ENCODE measurements at places on chromosomes 16 and 17.

DNA sequence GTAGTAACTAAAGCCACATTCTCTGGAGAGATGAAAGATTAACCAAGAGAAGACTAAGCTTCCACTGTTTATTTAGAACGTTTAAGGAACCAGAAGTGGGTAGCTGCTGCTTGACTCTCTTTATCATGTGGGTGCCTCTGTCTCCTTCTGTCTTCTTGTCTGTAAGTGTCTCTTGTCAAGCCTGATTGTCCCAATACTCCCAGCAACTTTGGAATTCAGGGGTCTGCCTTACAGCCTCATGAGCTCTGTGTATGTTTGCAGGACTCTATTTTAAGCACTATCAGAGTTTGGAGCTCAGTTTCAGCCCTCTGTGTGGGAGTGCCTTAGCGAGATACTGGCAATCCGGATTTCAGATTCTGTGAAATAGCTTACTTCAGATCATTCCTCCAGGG is 29.3 kb upstream of the SPACA3 start:
- DNase-seq, result no peak

DNA sequence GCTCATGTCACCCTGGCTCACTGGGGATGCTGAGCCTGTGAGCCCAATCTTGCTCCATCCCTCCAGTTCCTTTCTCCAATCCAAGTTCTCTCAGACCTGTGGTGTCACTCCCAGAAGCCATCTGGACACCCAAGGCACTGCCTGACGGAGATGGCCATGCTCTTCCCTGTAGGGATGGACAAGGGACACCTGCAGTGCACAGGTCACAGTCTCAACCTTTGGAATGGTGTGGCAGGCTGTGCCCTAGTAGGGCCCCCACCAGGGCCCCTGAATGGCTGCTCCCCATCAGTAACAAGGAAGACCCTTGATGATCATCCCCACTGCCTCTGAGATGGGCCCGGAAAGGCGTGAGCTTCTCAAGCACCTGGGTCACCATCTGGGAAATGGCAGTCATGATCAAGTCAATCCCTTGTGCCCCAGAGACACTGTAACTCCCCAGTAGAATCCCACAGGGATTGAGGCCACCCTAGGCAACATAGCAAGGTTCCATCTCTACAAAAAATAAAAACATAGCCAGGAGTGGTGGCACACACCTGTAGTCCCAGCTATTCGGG is 822.5 kb downstream of the KCNJ18 start:
- no peak for DNase-seq

- DNase-seq, result no peak
Observed at GRCh38 chr17:68803164-68803929, 151.8 kb downstream of the ABCA8 start.

GRCh38 chr16:54291656-54292487 is 5.3 kb upstream of the IRX3 start:
- DNase-seq, result no peak

DNA sequence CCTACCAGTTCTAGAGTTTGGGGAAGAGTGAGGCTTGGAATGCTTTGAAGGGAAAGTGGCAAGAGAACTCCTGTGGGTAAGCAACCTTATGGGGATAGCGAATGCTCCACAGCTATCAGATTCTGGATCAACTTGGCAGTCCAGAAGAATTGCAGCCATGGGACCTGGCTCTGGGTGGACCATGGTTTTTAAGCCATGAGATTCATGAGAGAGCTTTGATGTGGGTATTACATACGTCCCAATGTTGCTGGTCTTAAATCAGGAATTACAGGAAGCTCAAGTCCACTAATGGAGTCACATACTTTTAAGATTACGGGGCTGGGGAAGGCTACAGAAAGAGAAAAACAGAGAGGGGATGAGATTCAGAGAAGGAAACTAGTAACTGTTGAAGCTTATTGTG is 142.5 kb upstream of the ELAC2 start:
- no peak for DNase-seq

DNA sequence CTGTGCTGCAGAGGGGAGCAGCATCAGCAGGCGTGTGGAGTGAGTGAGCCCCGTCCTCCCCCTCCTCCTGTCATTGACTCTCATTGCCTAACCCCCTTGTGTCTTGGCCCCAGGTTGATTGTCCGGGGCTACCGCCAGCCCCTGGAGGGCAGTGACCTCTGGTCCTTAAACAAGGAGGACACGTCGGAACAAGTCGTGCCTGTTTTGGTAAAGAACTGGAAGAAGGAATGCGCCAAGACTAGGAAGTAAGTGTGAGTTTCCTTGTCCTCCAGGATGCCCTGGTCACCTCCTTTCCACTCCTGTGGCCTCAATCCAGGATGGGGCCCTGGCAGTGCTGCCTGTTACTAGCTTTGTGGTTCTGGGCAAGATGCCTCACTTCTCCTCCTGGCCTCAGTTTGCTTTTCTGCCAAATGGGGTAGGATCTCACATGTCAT is 87.0 kb downstream of the ABCC1 start:
- DNase-seq, result no peak

GRCh38 chr17:80786470-80786869 is 205.2 kb upstream of the CHMP6 start:
- no peak for DNase-seq

GRCh38 chr17:75006653-75007052 is 5.8 kb upstream of the MRPL58 start:
- no peak for DNase-seq

DNA sequence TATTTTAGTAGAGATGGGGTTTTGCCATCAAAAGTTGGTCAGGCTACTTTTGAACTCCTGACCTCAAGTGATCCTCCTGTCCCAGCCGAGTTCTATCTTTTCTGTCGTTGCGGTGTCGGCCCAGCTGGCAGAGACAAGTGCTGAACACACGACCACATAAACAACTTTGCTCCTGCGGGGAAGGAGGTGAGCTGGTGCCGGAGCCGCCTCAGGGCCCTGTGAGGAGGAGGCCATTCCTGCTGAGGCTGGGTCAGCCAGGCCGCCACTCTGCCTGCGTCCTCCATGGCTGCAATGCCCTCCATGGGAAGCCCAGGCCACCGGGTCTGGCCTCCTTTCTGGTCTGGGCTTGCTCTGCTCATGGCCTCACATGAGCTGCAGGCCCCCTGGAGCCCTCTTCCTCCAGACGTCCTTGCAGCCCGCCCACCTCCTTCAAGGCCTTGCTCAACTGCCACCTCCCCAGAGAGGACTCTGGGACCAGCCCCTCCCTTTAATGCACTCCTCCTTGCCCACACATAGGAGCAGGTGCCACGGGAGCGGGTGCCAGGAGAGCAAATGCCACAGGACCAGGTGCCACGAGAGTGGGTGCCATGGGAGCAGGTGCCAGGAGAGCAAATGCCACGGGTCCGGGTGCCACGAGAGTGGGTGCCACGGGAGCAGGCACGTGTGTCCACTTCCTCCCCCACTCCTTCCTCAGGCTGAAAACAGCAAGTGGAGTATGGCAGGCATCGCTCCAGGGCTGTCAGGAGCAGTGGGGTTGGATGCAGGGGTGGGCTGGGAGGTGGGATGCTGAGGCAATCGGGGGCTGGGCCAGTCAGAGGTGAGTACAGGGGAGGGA is 28.4 kb upstream of the CBFA2T3 start:
- DNase-seq, result no peak

Measured in stimulated activated CD8-positive, alpha-beta memory T cell treated with anti-CD3 and anti-CD28 coated beads, Interleukin-15, amount 100 ng/mL, for 48 hours (primary cell).